ENCODE measurements at places on chromosomes 1 and 21.

DNA sequence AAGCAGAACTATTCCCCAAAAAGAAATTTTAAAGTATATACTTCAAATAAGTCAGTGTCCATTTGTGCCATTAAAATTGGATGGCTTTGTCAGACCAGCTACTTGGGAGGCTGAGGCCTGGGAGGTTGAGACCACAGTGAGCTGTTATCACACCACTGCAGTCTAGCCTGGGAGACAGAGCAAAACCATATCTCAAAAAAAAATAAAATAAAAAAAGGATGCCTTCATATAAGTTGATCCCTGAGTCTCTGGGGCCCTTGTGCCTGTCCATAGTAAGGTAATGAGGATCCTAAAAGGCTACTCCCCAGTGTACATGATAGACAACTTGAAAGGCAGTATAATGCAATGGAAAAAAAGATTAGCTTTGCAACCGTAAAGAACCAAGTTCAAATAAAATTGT lies 81.2 kb upstream of the BARHL2 start:
- DNase-seq, result no peak

- no peak for DNase-seq
Observed at GRCh38 chr1:109111386-109112055, 2.4 kb upstream of the ELAPOR1 start.

DNA sequence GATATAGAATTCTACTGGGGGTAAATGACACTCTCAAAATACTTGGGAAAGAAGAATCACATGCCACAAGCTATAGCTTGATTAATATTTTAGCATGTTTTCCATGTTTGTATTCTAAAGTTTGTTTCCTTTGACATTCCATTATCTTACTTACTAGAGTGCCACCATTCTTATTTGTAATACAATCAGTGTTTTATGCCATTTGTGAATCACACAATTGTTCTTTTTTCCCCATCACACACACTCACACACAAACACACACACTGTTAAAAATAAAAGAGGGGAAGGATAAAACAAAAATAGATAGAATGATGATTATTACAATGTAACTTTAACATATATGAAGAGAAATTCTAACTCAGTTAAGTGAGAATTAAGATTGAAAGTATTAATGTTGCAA lies 16.0 kb upstream of the TEKT2 start:
- DNase-seq, result no peak

DNA sequence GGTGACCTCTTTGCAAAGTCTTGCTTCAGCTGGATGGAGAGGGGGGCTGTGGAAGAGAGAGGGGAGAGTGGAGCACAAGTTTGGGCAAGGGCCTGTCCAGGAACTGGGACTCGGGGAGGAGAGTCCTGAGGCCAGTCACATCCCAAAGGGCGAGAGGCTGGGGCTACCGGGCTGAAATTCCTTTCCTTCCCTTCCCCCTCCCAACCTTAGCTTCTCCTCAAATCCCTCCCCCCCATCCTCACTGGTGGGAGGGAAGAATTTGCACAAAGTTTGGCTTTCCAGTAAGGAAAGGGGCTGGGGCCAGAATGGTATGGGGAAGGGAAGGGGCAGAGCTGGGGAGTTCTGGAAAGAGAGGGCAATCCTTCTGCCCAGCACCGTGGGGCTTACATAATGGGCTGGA lies 854 bp downstream of the CNTN2 start:
- DNase-seq, result no peak

DNA sequence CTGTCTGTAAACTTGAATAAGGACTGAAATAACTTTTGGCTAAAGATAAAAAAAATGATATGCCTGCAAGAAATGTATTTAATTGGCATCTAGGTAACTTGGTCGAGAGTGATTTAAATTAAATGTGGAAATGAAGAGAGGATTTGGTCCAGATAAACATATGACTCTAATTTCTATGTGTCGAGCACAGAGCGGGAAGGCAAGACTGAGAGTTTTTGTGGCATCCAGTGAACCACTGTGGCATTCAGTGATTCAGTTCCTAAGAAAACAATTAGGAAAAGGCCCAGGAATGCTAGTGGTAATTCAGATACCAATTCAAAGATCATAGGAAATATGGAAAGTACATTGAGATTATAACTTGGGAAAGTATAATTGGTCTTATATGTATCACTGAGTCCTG lies 39.6 kb downstream of the PDE4B start:
- no peak for DNase-seq

GRCh38 chr1:42852608-42852980 lies 6.2 kb downstream of the ZNF691 start:
- DNase-seq, result no peak

GRCh38 chr21:45537746-45538291 lies 4.4 kb downstream of the SLC19A1 start:
- no peak for DNase-seq

- no peak for DNase-seq
Observed at GRCh38 chr1:33236498-33236897, 19.8 kb upstream of the ZNF362 start.

DNA sequence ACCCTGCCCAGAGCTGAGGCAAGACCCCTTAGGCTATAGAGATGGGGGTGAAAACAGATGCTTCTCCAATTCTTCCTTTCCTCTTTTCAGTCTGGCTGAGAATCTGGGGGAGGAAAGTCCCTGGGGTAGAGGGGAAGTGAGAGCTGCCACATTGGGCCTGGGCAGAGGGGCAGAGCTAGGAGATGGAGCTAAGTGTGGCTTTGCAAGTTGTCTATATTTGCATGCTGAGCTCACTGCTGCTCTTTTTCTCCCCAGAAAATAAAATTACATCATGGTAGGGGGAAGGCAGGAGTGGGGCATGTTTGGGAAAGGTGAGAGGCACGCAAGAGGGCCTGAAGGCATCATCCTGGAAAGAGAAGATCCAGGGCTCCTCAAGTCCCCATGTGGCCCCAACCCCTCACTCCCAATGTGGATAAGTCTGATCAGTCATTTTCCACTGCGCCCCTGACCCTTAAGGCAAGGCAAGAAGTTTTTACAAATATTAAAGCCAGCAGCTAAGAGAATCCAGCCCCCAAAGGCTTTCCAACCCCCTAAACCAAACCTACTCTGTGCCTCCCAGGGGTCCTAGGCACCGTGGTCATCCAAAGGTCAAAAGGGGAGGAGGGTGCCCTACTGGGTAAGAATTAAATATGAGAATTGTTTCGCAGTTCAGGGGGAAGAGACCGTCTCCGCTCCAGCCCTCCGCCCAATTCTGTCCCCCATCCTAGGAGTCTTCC lies 500 bp upstream of the PEA15 start:
- DNase-seq, result no peak

DNA sequence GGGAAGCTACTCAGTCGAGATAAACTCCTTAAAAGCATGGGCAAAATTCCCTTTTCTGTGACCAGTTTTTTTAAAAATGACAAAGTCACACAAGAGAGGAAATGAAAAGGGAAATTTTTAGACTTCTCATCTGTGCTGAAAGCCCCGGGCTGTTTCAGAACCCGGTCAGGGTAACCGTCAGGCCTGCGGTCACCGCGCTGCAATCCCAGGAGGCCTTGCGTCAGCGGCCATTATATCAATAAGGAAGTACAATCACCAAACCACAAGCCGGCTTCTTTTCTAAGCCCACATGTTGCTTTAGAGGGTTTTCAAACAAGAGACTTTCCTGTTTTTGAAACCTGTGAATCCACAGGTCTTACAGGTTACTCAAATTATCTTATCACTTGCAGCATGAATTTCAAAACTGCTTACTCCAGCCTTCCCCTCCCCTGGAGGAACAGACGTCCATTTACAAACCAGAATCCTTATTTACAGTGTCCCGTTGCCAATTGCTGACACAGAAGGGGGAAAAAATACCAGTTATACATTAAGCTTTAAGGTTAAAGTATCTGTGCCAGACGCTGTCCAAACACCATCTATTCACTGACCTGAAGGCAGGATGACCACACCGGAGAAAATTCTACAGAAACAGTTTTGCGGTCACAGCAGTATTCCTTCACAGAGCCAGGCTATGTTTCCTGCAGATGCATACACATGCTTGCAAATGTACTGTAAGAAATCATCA lies 165.3 kb downstream of the TOMM20 start:
- peak; percentile 80 for DNase-seq

DNA sequence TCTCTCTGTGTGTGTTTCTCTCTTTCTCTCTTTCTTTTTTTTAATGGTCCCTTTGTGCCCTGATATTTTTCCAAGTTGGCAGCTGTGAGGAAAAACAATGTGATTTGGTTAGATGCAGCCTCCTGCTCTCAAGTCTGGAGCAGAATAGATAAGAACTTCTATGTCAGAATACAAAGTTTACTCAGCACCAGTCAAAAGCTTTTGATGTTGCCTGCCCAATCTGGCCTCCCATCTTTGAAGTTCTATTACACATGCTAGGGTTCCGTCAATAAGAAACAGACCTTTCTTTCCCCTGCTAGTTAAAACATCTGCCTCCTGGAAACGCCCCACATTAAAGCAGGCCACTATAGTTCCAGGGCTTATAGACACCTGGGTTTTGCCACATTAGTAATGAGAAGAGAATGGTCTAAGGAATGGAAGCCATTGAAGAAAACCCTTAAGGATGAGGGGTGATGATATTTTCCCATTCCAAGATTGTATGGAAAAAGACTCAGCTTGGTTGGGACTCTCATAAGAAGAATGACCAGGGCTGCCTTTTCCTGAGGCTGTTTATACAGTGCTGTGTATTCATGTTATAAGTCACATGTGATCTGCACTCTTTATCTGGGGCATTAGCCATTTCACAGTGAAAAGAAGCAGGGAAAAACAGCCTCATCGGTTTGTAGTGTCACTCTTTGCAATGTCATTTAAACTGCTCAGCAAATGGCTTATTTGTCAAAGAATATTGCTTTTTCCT lies 414.7 kb upstream of the PROX1 start:
- no peak for DNase-seq

DNA sequence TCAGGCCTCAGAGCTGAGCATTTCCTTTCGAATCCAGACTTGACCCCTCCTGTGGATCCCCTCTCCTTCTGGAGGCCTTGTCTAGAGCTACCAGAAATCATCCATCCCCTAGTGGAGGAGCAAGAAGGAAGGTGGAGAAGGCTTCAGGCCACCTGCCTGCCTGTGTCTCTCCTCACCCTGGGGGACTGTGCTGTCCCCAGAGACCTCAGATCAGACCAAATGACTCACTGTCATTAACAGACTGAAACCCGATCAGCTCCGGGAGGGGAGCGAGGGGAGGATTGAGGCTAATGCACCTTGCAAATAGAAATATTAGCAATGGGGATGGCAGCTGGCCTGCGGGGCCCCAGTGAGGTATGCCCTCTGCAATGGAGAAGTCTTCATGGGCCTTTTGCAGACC lies 2.1 kb downstream of the MYBPH start:
- DNase-seq, result no peak

GRCh38 chr1:169003864-169004516 lies 102.5 kb upstream of the ATP1B1 start:
- no peak for DNase-seq

DNA sequence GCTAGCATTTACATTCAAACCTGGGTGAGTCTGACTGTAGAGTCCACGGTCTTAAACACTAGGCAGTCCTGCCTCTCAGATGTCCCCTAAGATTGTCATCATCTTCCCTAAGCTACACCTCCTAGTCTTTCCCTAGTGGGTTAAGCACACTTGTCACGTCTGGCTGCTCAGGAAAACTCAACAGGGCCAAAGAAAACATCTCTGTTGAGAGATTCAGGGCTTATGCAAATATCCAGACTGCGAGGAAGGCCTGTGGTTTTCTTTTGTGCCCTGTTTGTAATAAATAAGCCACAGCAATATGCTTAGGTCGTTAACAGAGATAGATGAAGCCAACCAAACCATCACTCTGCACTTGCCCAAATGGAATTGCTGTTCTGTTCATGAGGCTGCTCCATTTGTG lies 472.6 kb upstream of the DEPDC1 start:
- DNase-seq, result no peak

DNA sequence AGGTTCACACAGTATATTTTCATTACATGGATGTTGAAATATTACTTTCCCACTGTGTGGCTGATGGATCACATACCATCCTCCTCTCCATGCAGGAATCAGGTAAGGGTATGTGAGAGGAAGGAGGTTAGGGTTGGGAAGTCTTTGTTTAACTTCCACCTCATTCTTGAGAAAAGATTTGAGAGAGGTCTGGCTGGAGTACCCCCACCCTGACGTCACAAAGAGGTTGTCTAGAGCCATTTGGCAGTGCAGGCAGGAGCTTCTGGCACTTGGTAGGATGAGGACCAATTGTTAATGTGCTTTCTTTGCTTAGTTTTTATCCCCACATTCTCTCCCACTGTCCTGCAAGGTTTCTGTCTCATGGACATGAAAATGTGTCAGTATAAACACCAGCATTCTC lies 356.6 kb downstream of the DSCAM start:
- no peak for DNase-seq

- no peak for DNase-seq
Observed at GRCh38 chr1:214220891-214221290, 60.1 kb upstream of the SMYD2 start.

DNA sequence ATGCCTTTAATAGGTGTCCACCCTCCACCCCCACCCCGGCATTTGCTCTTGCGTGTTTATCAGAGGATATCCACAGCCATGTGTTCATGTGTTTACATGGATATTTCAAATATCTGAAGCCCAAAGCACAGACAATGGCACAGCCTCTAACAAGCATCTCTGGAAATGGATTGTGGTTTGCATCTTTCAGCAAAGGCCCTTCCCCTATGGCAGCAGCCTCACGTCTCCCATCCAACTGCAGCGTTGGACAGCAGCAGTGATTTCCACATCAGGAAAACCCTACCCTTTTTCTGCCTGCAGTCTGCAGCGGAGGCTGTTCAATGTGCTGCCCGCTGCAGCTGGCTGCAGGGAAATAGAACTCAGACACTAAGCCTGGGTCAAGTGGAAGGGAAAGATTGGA lies 1.6 kb downstream of the RASSF5 start:
- DNase-seq, result no peak

DNA sequence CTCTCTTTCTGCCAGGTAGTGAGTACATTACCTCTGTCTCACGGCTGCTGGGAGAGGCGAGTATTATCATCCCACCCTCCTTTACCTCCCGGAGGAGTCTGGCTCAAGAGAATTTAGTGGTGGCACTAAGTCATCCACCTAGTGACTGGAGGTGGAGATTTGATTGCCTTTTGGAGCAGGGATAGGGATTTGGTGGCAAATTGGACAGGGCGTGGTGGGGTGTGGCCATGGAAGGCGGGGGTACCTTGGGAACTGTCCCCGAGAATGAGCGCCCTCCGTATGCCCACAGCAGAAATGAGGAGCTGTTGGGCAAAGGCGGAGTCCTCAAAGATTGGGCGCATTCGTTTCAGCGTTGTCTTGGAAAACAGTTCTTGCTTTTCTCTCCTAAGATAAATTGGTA lies 32.1 kb upstream of the HMGN1 start:
- DNase-seq, result no peak

GRCh38 chr1:69138172-69138571 lies 429.6 kb upstream of the LRRC7 start:
- DNase-seq, result no peak

DNA sequence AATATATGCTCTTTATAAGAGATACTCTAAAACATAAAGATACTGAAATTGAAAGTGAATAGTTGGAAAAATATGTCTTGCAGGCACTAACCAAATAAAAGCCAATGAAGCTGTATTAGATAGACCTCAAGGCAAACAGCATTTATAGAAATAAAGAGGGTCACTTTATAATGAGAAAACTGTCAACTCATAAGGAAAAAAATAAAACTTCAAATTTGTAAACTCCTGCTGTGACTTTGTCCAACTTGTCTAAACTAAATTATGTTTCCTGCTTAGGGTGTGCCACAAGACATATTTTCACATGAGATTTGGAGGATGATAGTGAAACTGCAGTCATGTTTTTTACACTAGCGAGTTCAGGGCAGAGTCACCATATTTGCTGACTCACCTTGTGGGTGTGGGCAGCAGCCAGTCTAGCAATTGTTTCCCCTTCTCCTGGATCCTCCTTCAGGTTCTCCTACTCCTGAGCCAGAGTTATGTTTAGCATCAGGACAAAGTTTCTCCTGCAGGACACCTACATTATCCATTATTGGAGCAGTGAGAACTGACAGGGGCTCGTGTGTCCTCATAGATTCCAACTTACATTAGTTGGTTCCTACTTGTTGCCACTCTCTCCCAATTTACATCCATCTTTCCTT lies 43.8 kb downstream of the CD53 start:
- no peak for DNase-seq
